NCI-H1417 (cell line): ENCODE measurements at places on chromosomes 5 and 9.
A peak's percentile ranks its signal among the peaks of the same experiment; 100 is the strongest.

GRCh38 chr5:155167736-155168135, 154.2 kb downstream of the KIF4B start:
- no peak for DNase-seq

DNA sequence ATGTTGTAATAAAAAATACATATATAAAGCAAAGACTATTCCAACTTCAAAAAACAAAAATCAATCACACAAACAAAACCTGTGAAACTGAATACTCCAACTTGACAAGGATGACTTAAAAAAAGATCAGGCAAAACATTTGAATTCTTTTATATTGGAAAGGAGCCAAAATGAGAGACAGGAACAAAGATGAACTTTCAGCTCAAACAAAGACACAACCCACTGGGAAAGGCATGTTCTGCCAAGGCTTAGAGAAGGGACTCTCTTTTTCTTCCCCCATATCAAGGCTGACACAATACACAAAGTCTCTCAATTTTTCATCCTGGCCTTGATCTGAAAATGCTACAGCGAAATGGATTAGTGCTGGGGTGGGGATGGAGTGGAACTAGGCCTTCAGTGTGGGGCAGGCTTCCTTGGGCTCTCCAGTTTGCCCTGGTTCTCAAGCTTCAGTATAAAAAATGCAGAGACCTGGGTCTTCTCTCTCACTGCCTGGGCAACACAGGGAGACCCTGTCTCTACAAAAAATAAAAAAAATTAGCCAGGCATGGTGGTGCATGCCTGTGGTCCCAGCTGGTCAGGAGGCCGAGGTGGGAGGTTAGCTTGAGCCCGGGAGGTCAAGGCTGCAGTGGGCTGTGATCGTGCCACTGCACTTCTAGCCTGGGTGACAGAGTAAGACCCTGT, 11.6 kb upstream of the FAM169A start:
- no peak for DNase-seq

GRCh38 chr9:95307538-95307937, 10.0 kb downstream of the FANCC start:
- DNase-seq: no peak

GRCh38 chr5:58116346-58116745, 343.5 kb downstream of the PLK2 start:
- no peak for DNase-seq

DNA sequence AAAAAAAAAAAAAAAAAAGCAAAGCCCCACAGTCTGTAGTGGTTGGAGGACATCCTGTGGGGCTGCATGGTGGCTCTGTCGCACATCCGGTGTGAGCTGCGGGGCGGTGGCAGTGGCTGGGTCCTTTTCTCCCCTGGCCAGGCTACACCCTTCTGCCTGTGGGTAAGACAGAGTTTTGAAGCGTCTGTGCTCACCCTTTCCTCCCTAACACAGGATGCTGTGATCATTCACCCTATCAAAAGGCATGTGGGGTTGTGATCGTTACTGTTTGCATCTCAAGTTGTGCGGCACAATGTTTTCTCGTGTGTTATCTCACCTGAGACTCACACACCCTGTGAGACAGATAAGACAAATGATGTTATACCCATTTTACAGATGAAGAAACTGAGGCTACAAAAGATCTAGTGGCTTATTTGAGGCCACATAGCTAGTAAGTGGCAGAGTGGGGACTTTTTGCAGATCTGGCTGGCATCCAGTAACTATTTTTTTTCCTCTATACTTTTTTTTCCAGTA, 17.5 kb downstream of the IRF1 start:
- no peak for DNase-seq

DNA sequence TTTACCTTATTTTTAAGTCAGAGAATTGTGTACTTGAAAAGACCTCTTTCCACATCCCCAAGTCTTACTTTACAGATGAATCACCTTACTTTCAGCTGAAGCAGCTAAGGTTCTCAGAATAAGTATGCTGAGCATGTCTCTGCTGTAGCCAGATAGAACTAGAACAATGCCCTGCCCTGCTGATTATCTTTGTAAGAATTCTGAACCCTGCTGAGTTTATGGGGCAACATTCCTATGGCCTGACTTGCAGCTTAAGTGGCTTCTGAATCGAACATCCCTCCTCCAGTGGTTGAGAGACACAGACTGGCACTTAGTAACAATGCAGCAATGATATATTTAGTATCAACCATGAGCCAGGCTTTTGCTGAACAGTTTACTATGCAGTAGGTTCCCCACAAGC, 592.0 kb upstream of the WWC1 start:
- DNase-seq: peak; percentile 2

- no peak for DNase-seq
These were observed 55.3 kb upstream of the SPATA31E1 start for GRCh38 chr9:87827341-87827740.

DNA sequence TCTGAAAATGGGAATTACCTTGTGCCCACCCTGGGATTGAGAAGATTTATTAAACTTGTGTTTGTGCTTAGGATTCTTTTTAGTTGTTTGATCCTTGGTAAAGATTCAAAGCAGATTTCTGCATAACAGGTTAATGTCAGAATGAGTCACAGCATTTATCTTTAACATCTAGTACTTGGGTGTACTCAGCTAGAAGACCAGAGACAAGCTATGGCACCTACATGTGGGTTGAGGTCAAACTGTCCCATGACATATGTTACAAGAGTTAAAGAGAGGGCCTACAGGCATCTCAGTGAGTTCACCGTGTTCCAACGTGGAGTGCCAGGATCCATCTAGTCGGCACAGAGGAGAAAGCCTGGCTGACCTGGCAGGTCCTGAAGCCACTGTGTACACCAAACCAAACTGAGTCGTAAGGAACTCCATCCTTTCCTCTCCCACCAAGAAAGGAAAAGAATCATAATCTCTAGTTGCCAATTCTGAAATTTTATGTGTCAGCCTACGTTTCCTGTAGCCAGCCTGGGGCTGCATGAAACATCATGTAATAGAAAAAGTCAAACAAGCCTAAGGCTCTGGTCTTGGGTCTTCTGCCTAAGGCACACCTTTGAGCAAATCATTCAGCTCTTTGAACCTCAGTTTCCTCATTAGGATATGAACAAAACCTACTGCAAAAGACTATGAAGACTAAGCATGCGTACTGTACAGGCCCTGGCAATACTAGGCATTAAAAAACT, 73.7 kb downstream of the RCL1 start:
- DNase-seq: no peak

- no peak for DNase-seq
These were observed 64.7 kb upstream of the LARP1 start for GRCh38 chr5:154690488-154690887.

DNA sequence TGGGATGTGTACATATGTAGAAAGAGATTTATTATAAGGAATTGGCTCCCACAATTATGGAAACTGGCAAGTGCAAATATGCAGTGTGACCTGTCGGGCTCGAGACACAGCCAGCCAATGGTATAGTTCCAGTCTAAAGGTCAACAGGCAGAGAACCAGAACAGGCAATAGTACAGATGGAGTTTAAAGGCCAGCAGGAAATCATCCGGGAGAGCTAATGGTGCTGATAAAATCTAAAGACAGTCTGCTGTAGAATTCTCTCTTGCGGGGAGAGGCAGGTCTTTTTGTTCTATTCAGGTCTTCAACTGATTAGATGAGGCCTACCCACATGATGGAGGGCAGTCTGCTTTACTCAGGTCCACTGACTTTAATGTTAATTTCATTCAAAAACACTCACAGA, 21.8 kb downstream of the ANKRD31 start:
- DNase-seq: no peak

DNA sequence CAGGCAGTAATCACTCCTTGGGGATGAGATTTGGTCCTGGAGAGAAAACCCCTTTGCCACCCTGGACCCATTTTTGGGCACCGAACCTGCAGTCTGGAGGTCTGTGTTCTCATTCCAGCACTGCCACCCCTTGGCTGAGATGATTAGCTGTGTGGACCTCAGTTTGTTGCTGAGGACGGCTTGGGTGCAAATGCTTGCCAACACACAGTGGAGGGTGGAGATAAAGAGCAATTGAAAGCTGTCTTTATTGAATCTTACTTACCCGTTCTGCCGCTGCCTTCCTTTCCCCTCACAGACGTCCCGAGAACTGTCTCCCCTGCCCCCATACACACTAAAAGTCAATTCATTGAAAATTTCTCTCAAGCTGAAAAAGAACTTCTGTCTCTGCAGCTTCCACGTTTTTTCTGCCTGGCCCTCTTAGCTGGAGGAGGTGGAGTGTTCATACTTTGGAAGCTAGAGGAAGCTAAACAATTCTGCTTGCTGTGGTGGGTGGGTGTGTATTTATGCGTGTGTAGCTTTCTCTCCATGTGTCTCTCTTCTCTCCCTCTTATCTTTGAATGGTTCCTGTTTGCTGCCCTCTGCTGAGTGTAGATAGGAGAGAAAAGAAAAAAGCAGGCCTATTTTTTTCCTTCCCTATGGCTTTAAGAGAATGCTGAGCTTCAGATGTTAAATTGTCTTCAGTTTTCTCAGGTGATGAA, 6.6 kb downstream of the GALNT10 start:
- peak; percentile 17 for DNase-seq

GRCh38 chr5:79707535-79707934, 17.9 kb downstream of the CMYA5 start:
- no peak for DNase-seq

DNA sequence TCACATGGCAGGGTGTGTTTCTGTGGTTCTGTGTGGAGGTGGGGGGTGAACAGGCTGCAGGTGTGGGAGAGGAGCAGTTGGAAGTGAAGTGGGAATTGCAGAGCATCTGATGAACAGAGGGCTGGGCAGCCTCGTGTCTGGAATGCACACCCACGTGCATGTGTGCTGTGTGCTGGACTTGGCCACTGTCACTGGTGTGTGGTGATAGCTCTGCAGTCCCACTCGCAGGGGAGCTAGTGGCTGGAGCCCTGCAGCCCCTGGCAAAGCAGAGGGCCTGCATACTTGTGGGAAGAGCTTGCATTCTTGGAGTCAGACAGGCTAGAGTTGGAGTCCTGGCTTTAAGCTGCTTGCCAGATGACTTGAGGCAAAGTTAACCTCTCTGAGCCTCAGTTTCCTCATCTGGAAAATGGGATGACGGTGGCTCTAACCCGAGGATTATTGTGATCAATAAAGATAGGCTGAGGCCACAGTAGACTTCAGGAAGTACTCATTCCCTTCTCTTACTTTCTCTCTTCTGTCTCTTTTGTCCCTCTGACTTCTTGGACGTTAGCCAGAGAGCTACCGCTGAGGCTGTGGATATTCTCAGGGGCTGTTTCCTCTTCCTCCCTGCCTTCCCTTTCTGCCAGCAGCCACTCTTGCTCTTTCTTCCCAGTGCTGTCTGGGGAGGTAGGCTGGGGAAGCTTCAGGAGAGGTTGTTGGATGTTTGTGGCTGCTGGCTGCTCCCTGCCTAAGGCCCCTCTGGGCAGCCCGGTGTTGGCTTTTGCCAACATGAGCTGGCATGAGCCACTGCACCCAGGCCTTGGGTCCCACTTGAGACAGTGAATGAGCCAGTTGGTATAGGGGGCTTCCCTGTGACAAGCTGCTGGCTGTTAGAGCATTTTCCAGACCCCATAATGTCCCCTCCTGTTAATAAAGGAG, 18.3 kb downstream of the PSAT1 start:
- no peak for DNase-seq

DNA sequence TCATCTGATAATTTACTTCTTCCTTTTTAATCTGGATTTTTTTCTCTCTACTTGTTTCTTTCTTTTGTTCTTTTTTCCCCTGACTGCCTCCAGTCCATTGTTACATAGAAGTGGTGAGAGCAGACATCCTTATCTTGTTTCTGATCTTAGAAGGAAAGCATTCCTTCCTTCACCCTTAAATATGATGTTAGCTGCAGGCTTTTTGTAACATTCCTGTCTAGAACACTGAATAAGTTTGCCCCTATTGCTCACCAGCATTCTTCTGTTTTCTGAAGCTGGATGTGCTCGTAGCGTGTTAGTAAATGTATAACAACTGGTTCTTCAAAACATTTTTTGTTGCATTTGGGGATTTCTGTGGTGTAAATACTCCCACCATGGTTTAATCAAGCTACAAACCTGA, 136.7 kb upstream of the NFIL3 start:
- DNase-seq: no peak

- no peak for DNase-seq
These were observed 40.8 kb downstream of the SHC3 start for GRCh38 chr9:89137542-89138462.

- no peak for DNase-seq
These were observed 970.0 kb downstream of the MAT2B start for GRCh38 chr5:164475339-164475977.

GRCh38 chr9:17081351-17081750, 53.5 kb upstream of the CNTLN start:
- DNase-seq: no peak

DNA sequence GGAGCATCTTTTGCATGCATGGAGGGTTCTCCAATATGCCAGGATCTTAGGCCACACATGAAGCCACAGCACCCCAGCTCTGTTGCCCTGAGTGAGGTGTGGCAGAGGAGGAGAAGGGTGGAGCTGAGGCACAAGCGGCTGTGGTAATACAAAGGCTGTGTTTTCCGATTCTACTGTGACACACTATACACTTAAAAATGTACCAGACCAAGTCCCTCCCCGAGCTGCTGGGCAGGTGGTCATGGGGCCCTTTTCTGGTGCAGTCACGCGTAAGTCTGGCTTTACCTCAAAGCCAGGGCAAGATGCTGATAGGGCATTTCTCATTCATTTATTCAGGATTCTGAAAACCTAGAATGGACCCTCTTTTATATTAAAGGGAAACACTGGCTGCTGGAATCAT, 3.7 kb downstream of the ADGRV1 start:
- DNase-seq: no peak

- DNase-seq: no peak
These were observed 267.3 kb downstream of the IRX1 start for GRCh38 chr5:3862906-3863305.

DNA sequence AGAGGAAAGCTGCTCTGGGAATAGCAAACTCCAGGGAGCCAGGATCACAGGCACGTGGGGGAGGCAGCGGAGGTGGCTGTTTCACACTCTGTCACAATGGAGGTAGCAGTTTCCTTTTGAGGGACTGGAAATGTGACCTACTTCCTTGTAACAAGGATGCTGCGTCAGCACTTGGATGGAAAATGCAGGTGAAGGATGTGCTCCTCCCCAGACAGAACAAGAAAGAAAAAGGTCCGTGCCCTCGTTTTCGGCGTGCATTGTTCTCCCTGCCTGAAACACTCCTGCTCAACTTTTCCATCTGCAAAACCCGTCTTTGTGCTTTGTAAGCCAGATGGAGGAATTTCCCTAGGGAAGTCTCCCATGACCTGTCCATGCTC, 55.1 kb upstream of the SH3PXD2B start:
- DNase-seq: no peak

DNA sequence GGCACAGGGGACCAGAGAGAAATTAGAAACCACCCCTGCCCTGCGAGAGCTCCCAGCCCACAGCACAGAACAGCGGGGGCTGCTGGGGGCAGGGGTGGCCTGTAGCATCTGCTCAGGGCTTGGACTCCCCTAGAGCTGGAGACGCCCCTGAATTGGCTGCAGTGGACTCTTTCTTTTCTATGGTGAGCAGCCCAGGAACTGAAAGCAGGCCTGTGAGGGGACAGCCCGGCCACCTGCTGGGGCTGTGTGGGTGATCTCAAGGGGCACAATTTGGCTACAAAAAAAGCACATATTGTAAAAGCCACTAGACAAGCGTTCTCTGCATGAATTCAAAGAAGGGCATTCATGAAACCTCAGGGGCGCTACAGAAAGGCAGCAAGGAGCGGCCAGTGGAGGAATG, 57.5 kb upstream of the ICE1 start:
- DNase-seq: no peak
